Kidney epithelial cell (primary cell): ENCODE measurements at places on chromosomes 12 and 14. TPM values are rescaled to one million over a fixed set of nuclear protein-coding genes. Genes with fewer than 3 reads are reported as not detected.

GRCh38 chr12:26557326-26557725 lies 275.7 kb downstream of the ITPR2 start:
- DNase-seq: no peak

DNA sequence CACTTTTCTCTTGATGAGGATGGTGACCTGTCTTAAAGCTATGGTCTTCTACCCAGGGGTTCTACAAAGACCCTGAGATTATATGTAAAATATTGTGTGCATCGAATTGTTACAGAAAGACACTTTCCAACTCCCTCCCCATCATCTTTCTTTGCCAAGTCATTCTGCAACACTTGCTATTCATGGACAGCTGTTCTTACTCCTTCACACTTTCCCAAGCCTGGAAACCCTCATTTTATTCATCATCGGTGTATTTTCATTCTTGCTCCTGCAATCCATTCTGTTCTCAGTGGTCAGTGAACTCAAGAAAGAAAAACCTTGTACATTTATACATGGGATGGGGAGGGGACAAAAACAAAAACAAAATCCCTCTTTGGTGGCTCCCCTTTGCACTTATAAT lies 90.5 kb upstream of the STXBP6 start:
- DNase-seq: no peak

DNA sequence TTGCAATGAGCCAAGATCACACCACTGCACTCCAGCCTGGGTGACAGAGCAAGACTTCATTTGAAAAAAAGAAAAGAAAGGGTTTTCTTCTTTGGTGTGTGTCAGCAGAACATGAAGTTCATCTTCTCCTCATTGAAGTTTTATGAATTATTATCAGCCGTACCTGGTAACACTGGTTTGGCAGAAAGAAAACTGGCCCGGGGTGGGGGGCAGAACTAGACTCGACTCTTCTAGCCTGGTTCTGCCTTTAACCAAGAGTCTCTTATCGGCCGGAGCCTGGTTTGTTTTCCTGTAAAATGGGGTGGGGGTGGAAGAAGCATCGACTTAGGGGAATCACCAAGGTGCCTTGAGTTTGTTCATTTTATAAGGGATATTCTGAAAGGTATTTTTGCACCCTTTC lies 64.1 kb downstream of the TECPR2 start:
- DNase-seq: no peak

GRCh38 chr12:110728628-110729027 lies 14.1 kb downstream of the PPP1CC start:
- DNase-seq: no peak

Gene ANKRD33
- total RNA-seq: not detected in 2 replicates

Gene ACOT6
- total RNA-seq: not detected in 2 replicates

Gene SLC5A8
- total RNA-seq: not detected in 2 replicates
